Endothelial cell of umbilical vein (primary cell): ENCODE measurements at places on chromosomes 7 and 10.

GRCh38 chr7:118082506-118082905, 101.5 kb upstream of the LSM8 start:
- DNase-seq, result no peak

GRCh38 chr10:120548210-120548609, 91.2 kb downstream of the PLPP4 start:
- no peak for DNase-seq

DNA sequence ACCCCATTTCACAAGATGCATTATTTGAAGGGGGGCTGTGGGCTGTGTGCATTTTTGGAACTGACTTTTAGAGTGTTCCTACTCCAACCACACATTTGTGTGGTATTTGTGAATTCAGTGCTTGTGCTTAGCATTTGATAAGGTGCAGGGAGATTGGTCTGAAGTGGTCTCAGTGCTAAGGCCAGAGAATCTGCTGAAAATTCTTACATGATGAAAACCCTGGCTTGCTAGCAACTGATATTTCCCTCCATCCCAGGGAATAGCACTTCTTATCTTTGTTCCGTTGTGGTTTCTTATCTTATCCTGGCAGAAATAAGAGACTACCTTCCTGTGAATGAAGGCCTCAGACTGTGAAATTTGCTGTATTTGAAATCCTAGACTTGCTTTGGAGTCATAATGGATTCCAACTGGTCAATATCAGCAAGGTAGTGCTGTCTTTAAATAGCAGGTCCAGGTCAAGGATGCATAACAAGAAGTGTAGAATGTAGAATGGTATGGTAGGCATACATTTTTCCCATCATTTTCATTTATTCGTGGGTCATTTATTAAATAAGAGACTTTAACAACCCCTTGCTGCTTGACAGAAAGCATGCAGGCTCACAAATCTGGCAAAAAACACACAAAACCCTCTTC, 986.9 kb downstream of the REEP3 start:
- DNase-seq, result peak; percentile 67

DNA sequence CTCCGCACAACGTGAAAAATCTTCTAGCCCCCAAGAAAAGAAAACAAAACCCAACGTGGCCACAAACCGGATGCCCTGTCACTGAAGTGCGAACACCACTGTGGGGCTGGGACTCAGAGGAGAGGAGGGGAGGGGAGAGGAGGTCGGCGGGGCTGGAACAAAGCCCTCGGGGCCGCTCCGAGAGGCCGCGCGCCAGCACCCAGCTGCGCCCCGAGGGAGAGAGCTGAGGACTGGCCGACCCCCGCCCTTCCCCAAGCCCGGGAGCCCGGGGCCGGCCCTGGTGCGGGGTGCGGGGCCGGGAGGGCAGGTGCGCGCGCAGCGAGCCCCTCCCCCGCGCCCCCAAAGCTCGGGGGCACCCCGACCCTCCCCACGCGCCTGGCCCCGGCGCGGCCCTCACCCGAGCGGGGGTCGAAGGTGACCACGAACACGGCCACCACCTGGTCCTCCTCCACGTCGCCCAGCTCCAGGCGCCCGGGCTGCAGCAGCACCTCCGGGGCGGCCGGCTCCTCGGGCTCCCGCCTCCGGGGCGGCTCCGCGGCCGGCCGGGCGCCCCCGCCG, 398 bp downstream of the DENND11 start:
- peak; percentile 43 for DNase-seq

DNA sequence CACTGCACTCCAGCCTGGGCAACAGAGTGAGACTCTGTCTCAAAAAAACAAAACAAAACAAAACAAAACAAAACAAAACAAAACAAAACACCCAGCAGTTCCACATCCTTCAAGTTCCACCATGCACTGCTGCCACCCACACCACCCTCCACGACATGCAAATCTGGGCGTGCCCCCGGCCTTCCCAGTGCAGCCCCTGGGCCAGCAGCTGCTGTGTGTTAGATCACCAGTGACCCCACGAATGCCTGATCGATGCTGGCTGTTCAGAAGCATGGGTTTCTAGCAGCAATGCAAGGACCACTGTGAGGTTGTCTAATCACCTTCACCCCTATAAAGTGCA, 36.3 kb downstream of the ELFN1 start:
- DNase-seq, result no peak

GRCh38 chr7:123600876-123601275, 745 bp upstream of the ASB15 start:
- no peak for DNase-seq

GRCh38 chr10:27878281-27878680, 120.6 kb downstream of the ODAD2 start:
- no peak for DNase-seq

DNA sequence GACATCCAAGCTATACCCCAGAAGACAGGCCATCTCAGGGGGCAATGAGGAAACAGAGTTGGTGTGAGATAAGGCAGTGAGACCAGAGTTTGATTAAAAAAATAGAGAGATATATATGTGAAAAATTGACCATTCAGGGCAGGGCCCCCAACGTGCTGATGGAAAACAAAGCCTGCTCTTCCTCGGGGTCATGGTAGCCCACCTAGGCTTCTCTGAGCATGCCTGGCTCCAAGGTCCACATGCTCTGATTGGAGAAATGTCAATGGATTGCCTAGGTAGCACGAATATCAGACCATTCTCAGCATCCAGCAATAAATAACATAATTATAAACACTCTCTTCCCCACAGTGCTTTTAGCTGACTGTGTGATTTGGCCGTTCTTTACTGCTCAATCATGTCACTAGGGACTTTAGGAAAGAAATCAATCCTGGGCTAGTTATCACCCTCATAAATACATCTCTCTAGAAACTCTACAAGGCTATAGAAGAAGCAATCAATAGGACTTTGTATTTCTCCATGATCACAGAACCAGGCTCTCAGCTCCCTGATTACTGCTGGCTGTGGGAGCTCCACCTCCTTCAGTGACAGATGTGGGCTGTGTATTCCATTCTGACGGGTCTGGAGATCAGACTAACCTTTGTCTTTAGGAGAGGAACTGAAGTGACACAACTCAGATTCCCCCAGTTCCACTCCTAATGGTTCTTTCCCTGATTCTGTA, 766.4 kb downstream of the GRID1 start:
- no peak for DNase-seq

DNA sequence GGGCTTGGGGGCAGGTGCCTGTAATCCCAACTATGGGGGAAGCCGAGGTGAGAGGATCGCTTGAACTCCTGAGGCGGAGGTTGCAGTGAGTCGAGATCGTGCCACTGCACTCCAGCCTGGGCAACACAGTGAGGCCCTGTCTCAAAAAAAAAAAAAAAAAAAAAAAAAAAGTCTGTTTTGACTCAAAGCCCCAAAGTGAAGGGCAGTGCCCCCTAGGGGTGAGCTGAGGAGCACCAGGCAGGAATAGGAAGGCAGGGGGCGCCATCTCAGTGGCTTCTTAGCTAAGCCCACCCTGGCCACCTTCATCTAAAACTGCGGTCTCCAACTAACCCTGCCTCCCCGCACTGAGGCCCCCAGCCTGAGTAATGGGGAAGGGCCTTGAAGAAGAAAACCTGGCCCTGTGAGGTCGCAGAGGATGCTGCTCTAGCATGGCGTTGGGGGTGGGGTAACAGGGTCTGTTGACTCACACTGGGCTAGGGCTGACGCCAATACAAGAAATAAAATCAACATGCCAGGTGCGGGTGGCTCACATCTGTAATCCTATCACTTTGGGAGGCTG, 9.8 kb downstream of the PODXL start:
- peak; percentile 57 for DNase-seq

DNA sequence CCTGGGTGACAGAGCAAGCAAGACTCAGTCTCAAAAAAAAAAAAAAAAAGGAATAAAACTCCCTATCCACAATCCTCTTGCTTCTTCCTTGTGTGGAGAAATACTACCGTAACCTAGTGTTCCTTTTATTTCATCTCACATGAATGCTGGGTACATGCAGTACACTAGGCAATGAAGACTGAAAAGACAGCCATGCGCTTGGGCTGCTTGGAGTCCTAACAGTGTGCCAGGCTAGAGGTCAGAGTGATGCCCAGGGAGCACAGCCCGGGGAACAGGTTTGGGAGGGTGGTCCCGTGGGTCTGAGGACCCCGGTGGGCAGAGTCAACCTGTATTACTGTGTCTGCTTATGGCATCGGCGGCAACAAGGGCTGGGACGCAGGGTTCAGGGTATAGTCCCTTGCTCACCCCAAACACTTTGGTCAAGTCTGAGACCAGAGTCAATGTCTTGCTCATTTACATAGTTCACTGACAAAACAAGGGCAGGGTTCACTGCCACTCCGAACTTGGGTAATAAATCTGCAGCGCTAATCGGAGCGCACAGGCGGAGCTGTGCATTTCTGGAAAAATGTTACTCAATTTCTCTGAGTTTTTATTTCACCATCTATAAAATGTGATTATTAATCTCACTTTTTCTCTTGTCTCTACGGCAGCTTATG, 118.0 kb downstream of the CLEC2L start:
- DNase-seq, result no peak

- DNase-seq, result no peak
Measured at GRCh38 chr7:127807829-127808228, 155.8 kb downstream of the SND1 start.

GRCh38 chr10:102267748-102268147, 22.4 kb downstream of the GBF1 start:
- no peak for DNase-seq

GRCh38 chr7:55181762-55182161, 162.9 kb downstream of the EGFR start:
- DNase-seq, result no peak

GRCh38 chr7:137078781-137079180, 210.3 kb downstream of the CHRM2 start:
- DNase-seq, result no peak

GRCh38 chr10:89887406-89887805, 186.0 kb downstream of the KIF20B start:
- no peak for DNase-seq

GRCh38 chr7:2872296-2872874, 28.3 kb upstream of the GNA12 start:
- no peak for DNase-seq

DNA sequence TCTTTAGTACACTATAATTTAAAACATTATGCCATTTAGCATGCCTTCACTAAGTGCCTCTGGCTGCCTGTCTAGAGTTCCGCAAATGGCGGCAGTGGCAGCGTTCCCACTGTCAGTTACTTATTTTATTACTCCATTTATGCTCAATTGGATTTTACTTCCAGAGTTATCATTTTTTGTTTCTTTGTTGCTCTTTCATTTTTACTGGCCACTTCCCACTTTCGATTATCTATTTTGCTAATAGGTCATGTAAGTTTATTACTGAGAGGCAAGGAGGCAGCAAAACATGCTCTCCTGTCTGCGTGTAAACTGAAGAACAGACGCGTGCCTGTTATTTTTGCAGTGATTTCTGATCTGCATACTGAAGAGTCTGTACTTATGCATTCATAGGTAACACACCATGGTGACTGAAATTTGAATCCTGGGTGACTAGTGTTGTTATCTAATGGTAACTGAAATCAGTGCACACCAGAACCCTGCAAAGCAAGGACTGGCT, 23.1 kb downstream of the KDM7A start:
- no peak for DNase-seq

- no peak for DNase-seq
Measured at GRCh38 chr7:89908736-89909135, 245.5 kb upstream of the STEAP1 start.

GRCh38 chr10:130485236-130485957, 349.2 kb downstream of the GLRX3 start:
- DNase-seq, result no peak

- DNase-seq, result no peak
Measured at GRCh38 chr7:42217548-42217947, 19.5 kb downstream of the GLI3 start.

- DNase-seq, result no peak
Measured at GRCh38 chr7:24135003-24135817, 148.8 kb upstream of the NPY start.
